Occipital lobe (tissue), 3 donors: ENCODE measurements at places on chromosomes 11 and 22. TPM values are rescaled to one million over a fixed set of nuclear protein-coding genes. Genes with fewer than 3 reads are reported as not detected.

SVIP gene
- 5.0 TPM for total RNA-seq

OR10D3 gene
- not detected for total RNA-seq

DNA sequence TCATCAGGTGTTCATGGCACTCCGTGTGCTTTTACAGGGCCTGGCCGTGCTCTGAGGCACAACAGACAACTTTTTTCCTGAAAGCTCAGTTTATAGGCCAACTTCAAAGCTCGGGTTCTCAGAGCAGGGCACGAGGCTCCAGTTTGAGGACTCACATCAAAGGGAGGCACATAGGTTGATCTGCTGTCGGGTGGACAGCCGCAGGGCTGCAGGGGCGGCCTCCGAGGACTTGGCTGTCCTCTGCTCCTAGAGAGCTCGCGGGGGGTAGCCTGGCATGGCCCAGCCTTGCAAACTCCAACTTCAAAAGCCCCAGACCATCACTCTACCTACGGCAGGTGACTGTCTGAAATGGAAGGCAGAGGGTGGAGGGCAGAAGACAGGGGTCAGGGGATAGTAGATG, 31.6 kb downstream of the C11orf58 start:
- DNase-seq: no peak

OR52A1 gene
- total RNA-seq: not detected

MALAT1 gene
- 11,800 TPM for total RNA-seq

DNA sequence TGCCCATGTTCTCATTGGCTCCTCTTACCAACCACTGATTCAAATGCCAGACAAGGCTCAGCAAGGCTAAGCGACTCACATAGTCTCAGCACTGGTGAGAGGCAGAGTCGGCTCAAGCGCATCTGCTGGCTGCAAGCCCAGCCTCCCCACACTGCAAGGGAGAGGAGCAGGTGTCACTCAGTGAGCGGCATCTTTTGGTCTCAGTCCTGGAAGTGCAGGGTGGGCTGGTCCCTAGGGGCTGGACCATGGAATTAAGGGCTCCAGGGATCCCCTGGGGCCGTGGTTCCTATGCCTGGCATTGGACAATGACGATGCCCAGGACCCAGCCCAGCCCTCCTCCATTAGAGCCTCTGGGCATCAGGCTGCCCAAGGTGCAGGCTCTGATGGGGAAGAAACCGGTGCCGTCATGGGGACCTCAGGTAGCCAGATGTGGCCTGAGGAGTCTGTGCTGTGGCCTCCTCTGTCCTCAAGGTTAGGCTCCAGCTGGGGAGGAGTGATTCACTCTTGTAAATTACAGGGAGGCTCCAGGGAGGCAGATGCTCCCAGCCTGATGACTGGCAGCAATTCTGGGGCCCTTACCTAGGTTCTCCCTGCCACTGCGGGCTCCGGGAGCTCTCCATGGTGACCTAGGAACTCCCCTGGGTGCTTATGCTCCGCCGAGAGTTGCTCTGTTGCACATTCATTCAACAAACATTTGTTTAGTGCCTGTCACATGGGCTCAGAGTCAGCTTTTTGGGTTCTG, 28.0 kb downstream of the FADS2 start:
- no peak for DNase-seq

DNA sequence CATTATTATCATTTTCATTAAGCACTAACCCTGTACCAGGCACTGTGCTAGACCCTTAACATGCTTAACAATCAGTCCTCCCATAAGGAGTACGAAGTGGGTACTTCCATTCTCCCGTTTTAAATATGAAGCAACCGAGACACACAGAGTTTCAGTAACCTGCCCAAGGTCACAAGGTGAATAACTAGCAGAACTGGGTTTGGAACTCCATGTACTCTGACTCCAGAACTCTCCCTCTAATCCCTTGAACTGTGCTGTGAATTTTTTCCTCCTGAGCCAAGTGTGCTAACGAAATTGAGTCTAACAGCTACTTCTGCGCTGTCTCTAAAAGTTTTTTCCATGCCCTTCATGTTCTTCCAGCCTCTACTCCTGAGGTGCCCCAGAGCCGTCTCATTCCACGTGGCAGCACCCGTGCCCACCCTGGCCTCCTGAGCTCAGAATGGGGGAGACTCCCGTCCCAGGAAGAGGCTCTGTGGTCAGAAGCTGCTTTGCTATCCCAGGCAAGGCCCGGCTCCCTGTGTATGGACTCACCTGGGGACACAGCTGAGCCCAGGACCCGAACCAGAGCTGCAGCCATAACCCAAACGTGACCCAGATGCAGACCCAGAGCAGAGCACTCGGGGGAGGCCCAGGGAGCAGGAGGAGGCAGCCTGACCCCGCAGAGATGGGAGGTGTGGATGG, 8.6 kb upstream of the TRIM29 start:
- DNase-seq: no peak

DNA sequence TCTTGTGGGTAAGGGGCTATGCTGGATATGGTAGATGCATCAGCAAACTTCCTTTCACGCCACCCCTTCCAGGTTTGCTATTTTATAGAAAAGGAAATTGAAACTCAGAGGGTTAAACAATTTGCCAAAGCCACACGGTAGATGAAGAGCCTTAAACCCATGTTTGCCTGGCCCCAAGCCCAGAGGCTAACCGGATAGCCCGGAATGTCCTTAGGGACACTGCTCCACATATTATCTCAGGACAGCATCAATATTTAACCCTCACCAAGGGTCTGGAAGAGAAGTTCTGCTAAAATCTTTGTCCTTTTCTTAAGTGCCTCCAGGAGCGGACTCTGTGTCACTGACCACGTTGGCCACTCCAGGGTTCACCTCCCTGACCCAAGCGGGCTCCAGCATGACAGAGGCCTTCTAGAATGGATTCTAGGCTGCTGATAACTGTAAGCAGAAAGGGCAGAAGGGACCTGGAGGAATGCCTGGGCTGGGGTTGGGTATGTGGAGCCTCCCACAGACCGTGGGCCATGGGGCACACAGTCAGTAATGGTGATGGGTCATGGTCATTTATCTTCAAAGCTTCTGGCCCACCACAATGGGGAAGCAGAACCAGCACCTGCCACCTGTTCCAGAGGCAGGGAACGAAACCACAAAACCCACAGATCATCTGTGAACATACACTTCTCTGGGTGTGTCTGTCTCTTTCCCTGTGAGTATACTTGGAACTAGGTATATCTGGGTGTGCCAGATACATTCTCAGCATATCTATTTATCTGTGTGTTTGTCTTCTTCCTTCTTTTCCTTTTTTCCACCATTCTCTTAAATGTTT, 5.4 kb upstream of the TMEM86A start:
- DNase-seq: no peak

BCO2 gene
- 2.8 TPM for total RNA-seq

SCGB1D2 gene
- not detected for total RNA-seq

DNA sequence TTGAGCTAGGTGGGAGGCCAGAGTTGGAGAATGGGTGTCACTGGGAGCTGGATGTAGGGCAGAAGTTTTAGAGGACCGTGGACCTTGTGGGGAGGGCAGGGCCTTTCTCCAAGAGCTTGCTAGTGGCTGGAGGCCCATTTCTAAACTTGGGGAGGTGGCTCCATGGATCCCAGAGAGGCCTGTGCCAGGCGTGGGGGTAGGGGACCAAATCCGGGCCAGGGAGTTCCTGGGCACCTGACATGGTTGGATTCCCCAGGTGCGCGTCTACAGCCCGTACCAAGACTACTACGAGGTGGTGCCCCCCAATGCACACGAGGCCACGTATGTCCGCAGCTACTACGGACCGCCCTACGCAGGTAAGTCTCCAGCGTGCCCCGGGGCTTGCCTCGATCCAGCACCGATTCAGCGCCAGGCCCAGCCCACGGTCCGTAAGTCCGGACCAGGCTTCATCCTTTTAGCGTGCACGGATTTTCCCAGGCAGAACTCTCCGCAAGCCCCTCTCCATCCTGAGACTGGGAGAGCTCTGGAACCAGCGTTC, 14.2 kb downstream of the PLEKHB1 start:
- DNase-seq: no peak

DNA sequence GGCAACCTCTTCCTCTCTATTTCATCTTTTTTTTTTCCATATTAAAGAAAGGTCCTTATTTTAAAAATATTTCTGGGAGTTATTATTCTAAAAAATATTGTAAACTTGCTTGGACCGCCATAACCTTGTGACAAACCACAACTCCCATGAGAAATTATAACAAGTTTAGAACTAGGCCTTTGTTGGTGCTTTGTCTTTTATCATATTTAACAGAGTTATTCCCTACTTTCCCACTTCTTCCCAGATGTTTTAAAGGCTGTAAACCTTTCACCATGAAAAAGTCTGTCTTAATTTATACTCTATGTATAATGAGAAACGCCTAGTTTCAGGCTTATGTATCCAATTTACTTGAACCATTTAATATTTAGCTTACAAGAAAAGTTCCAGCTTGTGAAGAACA, 3.7 kb downstream of the CTSC start:
- no peak for DNase-seq

DNA sequence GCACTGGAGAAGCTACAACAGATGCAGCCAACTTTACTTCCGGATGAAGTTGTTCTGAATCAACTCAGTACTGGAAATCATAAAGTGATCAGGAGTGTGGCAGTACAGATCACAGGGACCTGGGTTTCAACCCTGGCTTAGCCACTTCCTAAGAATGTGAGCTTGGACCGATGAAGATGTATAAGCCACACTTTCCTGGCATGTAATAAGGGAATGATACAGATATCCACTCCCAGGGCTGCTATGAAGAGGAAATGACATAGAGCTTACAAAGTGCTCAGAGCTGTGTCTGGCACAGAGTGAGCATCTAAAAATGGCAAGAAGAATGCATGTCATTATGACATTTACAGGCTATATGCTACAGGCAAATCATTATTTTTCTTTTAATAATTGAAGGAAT, 378.7 kb downstream of the NTM start:
- DNase-seq: no peak

DNA sequence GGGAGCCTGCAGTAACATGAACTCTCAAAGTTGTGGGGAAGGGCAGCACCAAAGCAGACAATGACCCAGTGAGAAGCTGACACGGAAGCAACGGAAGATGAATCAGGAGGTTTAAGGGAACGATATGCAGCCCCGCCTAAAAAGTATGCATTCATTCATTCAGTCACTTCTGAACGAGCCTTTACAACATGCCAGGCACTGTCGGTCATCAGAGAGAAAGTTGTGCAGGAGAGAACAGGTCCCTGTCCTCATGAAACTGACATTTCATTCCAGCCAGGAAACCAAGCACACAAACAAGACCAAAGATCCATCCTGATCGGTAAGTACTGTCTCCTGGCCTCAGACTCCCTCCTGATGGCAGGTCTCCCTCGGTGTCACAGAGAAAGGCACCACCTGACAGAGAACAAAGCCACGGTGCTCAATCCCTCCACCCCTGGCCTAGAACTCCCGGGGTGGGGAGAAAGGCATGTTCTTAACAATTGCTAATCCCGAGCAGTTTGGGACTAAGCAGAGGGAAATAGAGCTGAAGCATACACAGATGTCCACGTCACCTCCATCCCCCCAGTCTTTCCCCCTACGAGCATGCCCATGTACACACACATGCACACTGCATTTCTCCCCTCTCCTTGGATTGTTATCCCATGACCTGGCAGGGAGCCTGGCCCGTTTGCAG, 49.3 kb downstream of the LRFN4 start:
- DNase-seq: no peak

SMIM38 gene
- 0.78 TPM for total RNA-seq

GRCh38 chr11:11579012-11579988, 42.5 kb downstream of the GALNT18 start:
- DNase-seq: no peak

UBQLN3 gene
- total RNA-seq: not detected

GRCh38 chr11:9700105-9700801, 36.4 kb downstream of the SWAP70 start:
- no peak for DNase-seq

- DNase-seq: no peak
Observed at GRCh38 chr11:103898065-103898464, 138.4 kb upstream of the DDI1 start.

DNA sequence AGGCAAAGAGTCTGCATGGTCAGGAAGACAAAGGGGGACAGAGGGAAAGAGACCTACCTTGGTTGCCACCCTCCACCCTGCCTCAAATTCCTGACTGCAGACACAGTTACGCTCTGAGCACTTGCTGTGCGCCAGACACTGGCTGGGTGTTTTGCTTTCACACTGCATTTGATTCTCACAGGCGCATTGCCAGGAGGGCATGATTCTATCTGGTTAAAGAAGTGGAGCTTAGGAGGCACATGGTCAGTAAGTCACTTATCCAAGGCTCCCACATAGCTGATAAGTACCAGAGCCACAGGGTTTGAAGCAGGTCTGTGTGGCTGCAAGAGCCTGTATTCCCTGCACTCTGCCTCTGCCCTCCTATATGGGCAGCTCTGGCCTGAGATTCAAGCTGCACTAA, 103.9 kb downstream of the TIMP3 start:
- DNase-seq: peak; percentile 25

- DNase-seq: no peak
Observed at GRCh38 chr11:129365816-129366215, 9.8 kb upstream of the BARX2 start.

CCDC87 gene
- total RNA-seq: 0.62 TPM

DNA sequence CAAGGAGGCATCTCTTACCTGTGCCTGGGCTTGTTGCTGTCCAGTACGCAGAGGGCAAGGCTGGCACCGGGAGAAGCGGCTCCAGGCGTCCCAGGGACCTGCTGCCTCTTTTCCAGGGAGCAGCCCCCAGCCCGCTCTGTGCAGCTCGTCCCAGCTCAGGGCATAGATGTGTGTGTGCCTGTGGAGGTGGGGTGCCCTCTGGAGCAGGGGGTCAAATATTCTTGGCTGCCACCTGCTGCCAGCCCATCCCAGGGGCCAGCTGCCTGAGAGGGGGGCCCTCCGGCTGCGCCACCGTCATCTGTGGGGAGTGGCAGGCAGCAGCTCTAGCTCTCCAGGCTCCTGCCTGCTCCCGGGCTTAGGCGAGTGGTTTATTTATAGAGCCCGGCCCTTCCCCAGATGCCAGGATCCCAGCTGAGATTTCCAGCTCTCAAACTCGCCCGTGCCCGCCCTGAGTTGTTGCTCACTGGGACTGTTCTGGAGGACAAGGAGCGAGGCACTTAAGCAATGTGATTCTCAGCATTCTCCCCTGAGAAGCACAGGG, 87.5 kb downstream of the RTL6 start:
- no peak for DNase-seq

- DNase-seq: no peak
Observed at GRCh38 chr22:28799606-28800307, 612 bp downstream of the XBP1 start.

DNAJB7 gene
- total RNA-seq: not detected

SAA1 gene
- not detected for total RNA-seq

DNA sequence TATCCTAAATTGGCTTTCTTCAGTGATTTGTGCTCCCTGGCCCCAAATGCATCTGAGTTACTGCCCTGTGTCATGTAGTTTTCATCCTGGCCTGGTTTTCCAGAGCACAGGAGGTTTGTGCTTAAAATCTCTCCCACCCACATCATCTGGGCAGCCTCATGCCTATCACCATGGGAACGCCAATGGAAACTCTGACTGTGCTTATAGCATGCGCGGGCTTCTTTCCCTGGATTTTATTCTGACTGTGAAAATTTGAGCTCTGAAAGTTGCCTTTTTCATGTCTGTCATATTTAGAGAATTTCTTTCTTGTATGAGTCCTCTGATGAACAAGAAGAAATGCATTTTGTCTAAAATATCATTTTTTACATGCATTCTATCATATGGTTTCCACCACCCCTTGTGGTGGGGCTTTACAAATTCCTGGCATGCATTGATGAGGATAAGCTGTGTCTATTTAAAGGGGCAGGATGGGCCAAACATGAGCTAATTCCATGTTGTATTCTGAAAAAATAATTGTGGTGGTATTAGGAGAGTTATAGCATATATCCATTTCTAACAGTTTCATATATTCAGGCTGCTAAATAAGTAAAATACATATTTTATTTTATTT, 55.1 kb downstream of the IRAG1 start:
- peak; percentile 37 for DNase-seq
